ENCODE measurements at places on chromosomes 12 and 14. TPM values are rescaled to one million over a fixed set of nuclear protein-coding genes. Genes with fewer than 3 reads are reported as not detected.
A peak's percentile ranks its signal among the peaks of the same experiment; 100 is the strongest.

DNA sequence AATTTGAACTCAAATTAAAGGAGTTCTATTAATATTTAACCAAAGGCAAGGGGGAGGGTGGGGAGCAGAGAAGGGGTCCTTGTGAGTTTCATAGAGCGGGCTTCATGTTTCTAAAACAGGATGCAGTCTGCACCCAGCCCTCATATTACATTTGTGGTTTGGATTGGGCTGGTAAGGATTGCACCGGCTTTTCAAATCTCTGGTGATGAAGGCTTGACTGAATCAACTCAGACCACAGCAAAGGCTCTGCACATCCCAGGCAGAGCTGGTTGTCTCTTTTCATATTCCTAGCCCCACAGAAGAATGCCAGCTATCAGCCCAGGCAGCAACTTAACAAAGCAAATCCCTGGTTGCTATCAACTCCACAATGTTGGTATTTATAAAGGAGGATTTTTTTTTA is 1221.4 kb downstream of the VRK1 start:
- DNase-seq = no peak

- no peak for DNase-seq
These were observed 22.7 kb upstream of the ANKRD9 start for GRCh38 chr14:102532204-102532658.

DNA sequence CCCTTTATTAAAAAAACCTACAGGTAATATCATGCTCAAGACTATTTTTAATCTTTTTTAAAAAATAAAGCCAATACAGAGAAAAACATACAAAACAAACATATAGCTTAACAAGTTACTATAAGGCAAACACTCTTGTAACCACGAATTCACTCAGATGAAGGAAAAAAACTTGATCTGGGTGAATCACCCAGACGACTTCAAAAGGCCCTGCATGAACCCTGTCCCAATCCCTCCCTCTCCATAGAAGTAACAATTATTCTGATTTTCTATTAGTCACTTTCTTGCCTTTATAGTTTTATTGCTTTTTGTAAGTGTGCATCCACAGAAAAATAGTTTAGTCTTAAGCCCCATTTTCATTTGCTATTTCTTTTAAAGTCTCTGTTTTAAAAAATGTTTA is 72.6 kb downstream of the LRP6 start:
- DNase-seq = peak; percentile 87

GRCh38 chr12:15446807-15447206 is 124.5 kb downstream of the PTPRO start:
- DNase-seq = peak; percentile 43

DNA sequence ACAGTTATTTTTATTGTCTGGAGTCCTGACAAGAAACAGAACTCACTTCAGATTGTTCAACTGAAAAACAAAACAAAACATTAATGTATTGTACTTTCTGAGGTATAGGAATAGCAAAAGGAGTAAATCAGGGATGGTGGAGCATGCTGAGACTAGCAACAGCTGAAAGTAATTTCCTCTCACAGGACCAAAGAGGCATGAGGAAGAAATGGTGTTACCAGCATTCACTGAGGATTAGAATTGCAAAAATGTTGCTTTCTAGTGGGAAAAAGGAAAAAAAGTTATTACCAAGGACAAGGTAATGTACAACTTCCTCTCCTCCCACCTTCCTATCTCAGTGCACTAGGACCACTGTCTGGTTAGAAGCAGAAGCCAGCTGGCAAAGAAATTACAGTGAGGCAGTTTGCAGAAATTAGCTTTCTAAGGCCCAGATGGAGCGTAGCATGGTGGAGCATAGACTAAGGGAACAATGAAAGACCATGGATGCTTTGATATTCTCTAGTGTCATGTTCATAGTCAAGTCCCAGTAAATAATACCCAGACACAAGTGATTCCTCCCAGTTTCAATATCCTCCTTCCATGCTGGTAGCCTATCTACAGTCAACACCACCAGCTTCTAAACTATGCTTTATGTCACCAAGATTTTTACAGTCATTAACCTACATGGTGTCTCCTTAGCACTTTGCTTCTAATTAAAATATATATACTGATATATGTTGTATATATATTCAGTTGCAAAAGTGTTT is 133.7 kb upstream of the DCN start:
- DNase-seq = no peak

DNA sequence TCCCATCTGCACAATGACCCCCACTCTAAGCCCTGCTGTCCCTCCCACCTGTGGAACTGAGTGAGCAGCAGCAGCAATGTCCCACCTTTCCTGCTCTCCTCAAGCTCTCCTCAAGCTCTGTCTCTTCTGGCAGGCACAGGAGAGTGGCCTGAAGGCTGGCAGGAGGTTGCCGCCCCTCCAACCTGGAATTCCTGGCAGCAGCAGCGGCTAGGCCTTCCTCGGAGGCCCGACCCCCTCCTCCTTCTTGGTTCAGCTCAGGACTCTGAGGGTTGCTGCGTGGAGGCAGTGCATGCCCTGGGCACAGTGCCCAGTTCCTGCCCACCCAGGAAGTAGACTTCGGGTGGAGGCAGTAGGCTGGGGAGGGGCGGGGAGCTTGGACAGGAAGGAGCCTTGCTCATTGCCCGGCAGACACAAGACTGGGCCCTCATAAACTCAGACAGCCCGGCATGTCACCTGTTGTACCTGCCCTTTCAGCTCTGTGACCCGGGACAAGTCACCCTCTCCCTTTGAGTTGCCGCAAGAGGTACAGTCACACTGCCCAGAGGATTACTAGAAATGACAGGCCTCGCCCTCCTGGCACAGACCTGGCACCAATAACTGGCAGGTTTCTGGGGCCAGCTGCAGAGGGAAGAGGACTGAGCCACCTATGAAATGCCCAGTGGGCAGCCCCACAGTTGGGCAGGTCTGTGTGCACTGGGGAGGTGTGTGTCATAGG is 2.1 kb upstream of the SERPINA1 start:
- peak; percentile 85 for DNase-seq

Gene MYF6
- total RNA-seq = 0.52 TPM

Gene TTC9
- 4.0 TPM for total RNA-seq
